ENCODE measurements at places on chromosomes 5 and 9.

DNA sequence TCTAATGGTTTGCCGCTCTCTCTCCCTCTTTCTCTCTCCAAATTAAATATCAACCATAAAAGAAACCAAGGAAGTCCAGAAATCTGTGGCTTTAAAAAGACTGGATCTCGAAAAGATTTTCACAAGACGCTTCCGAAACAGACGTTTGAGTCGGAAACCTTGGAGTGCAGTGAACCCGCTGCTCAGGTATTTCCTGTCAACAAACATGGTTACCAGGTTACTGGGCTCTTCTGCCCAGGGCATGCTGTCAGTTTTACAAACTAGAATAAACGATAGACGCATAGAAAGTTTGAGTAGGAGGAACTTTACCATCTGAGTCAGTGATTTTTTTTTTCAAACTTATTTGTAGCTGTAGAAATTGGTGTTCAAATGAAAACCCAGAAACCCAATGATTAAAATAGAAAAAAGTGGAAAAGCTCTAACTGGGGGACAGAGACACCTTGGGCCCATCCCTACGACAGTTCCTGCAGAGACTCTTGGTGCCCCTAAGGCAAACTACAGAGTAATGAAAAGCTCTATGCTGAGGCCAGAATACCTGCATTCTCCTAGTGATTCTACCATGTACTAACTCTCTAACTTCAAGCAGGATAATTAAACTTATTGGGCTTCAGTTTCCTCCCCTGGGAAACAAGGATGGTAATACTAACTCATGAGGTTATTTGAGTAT is 90.0 kb downstream of the DOCK8 start:
- no peak for DNase-seq

DNA sequence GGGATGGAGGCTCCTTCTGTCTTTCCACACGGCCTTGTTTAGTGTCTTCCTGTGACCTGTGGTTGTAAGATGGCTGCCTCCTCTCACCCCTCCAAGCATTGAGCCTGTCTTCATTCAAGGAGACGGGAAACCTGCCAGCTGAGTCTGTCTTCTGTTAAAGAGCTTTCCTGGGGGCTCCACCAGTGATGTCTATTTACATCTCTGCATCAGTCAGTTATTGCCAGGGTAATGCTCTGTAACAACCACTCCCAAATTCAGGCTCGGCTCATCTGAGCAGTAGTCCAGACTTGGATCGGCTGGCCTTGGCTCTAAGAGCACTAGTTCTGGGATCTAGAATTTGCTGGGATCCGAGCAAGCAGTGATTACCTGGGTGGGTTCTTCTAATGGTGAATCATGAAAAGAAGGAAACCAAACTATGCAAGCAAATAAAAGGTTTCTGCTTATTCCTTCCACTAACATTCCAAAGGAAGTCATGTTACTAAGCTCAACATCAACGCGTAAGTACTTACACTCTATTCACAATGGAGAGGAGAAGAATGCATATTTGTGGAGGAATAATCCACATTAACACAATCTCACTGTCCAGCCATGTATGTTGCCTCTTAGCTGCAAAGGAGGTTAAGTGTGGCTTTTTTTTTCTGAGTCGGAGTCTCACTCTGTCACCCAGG is 61.7 kb downstream of the GALNT12 start:
- no peak for DNase-seq

DNA sequence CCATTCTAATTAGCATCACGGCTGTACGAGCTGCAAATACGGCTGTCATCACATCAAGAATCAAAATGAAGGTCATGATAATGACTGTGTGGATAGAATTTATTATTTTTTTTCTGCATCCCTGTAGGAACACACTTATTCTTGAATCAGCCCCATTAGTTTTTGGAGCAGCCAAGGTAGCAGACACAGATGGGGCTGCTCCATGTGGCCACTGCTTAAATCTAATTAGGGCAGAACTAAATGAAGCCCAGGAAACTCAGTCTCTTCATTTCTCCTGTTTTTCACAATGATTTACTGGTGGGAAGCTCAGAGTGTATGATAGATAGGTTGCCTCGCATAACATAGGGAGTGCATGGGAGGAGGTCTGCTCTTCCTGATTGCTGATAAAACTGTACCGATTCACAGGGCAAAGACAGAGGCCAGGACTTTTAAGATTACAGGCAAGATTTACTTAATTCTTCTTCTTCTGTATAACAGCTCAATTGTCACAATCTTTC is 275.5 kb downstream of the GLIS3 start:
- no peak for DNase-seq

DNA sequence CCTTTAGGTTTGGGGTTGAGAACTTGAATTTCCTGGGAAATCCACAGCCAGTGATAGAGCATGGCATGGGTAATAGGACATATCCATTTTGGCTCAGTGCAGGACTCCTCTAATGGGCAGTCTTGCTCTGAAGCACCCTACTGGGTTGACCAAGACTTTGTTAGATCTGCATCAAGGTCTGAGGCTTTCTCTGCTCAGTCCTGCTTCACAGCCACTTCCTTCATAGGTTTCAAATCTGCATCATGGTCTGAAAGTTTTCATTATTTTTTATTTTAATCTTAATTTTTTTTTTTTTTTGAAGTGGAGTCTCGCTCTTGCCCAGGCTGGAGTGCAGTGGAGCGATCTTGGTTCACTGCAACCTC is 36.5 kb downstream of the KIF2A start:
- no peak for DNase-seq

GRCh38 chr5:169805527-169805934 is 168.5 kb downstream of the DOCK2 start:
- DNase-seq = no peak
